Activated CD8-positive, alpha-beta memory T cell treated with anti-CD3 and anti-CD28 coated beads for 1 hour (primary cell): ENCODE measurements at places on chromosomes 16 and 17.

GRCh38 chr17:80009391-80010282, 26.0 kb downstream of the TBC1D16 start:
- no peak for DNase-seq

DNA sequence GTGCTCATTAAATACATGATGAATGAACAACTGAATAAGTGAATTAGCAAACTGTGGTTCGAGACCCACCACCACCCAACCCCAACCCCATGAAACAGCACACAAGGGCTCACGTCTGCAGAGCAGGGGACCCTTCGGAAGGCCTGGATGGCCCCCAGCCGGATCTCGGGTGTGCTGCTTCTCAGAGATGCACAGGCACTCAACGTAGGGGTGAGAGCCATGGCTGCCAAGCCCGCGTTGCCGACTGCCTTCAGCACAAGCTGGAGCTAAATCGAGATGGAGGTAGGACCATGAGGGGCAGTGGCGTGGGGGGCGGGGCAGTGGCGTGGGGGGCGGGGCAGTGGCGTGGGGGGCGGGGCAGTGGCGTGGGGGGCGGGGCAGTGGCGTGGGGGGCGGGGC, 93.2 kb downstream of the LITAF start:
- no peak for DNase-seq

GRCh38 chr17:65401561-65401960, 159.9 kb downstream of the AXIN2 start:
- no peak for DNase-seq

DNA sequence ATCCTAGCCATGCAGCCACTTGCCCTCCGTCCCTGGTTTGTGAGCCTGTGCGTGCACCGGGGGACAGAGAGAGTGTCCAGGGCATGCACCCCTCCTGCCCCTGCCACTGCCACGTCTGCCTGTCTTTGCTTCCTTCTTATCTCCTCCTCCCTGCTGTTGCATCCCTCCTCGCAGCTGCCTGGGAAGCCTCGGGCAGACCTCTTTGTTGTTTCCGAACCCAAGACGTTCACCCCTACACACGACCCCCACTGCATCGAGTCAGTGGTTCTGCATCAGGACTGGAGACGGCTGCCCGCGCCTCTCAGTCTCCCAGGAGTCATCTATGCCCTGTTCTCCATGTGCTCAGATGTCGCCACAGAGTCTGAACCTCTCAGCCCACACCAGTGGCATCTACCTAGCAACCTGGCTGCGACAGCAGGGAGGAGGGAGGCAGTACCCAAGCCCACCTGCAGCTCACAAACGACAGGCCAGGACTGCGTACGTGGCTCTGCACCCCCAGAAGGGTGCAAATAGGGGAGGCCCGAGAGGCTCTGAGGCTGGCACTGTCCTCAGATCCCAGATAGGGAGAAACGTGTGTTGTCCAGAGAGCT, 5.2 kb downstream of the TIMP2 start:
- no peak for DNase-seq

- no peak for DNase-seq
These were observed 29.1 kb upstream of the PHOSPHO1 start for GRCh38 chr17:49259663-49260010.

DNA sequence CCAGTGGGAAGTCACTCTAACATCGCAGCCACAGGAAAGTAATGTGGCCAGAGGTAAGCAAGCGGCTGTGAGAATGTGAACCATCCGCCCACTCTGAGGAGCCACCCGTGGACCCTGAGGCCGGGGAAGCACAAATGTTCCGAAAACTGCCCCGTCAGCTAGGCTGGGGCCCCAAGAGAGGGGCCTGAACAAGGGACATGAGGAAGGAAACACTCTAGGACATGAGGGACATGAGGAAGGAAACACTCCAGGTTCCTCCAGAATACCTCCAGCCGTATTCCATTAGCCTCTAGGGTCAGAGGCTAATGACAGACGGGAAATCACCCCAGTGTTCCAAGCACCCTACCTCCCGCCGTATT, 317 bp downstream of the TEFM start:
- DNase-seq, result no peak

DNA sequence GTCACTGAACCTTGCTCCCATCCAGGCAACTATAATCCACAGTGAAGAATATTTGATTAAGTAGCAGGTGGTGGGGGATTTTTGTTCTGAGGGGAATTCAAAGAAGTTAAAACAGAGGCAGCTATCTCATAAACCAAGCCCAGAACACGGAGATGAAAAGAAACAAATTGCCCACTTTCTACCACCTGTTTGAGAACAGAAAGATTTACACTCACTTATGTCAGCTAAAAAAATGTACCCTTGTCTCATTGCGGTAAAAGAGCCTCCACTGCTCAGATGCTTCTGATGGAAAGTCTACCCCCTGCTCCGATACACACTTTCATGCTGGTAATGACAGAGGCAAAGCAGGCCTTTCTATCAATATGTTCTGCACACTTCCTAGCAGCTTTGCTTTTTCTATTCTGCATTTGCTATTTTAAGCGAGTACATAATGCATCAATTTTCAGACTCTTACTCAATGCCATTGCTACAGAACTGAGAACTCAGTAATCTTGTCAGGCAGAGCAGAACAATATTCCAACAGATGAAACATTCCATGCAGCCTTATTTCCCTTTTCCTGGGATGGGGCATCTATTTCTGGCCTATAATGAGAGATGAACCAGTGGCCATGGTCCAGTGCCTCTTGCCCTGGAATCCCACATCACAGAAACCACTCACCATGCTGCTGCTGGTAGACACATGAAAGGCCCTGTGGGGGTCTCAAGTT, 29.0 kb downstream of the CDK5R1 start:
- no peak for DNase-seq

GRCh38 chr17:69533481-69534234, 119.2 kb downstream of the MAP2K6 start:
- DNase-seq, result no peak
